ENCODE measurements at places on chromosomes 6 and 20.

- no peak for DNase-seq
Measured at GRCh38 chr6:165755583-165755982, 92.5 kb upstream of the PDE10A start.

- DNase-seq: no peak
Measured at GRCh38 chr20:45484676-45485075, 15.1 kb downstream of the WFDC2 start.

GRCh38 chr6:25953733-25954132, 8.9 kb upstream of the TRIM38 start:
- no peak for DNase-seq

DNA sequence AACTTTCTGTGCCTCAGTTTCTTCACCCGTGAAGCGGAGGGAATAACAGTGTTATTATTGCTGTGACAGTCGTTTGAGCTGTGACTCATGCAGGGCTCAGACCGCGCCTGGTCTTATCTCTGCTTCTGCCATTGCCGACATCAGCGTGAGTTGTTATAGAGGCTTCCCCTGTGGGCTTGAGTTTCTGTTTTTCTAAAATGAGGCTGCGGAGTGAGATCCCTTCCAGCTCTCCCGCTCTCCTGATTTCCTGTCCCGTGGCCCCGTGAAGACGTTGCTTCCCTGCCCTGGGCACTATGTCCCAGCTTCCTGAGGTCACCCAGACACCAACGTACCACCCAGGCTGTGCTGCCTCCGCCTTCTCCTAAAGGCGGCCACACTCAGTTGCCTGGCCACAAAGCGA, 278.5 kb downstream of the BMP7 start:
- no peak for DNase-seq

- no peak for DNase-seq
Measured at GRCh38 chr6:136173519-136174507, 76.3 kb downstream of the MTFR2 start.

GRCh38 chr6:33702345-33702977, 9.0 kb downstream of the UQCC2 start:
- no peak for DNase-seq

DNA sequence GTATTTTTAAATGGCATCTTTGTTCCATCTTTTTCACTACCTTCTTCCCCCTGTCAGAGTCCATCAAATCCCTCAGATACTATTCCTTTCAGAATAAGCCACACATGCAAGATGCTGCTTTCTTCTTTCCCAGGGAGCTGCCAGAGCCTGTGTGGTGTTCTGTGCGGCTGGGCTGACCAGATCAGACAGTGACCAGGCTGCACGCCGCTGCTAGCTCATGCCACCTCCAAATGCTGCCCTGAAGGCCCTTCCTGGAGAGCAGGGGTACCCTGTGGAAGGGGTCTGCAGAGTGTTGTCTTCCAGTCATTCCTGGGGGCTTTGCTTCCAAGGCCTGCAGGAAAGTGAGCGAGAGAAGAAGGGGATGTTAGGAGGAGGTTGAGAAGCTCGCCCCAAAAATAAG, 179.1 kb upstream of the SUPT3H start:
- DNase-seq: no peak

- no peak for DNase-seq
Measured at GRCh38 chr20:51434026-51434425, 108.5 kb downstream of the NFATC2 start.

GRCh38 chr6:14638906-14639761, 521.6 kb downstream of the CD83 start:
- DNase-seq: no peak

DNA sequence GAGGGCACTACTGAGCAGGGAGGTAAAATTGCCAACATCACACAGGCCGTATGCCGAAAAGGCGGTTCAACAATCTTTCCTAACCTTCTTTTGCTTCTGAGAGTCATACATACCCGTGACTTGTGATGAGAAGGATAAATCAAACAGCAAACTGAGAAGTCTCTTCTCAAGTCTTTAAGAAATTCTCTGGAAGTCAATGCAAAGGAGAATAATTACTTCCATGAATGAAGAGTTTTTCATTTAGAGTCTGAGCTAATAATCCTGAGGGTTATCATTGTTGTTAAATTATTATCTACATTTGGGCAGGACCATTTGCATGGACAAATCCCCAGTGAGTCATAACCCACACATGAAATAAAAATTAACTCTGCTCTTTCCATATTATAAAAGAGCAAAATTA, 22.4 kb upstream of the ILRUN start:
- DNase-seq: no peak

- DNase-seq: no peak
Measured at GRCh38 chr6:2881423-2881822, 21.7 kb downstream of the SERPINB9 start.
